NCI-H146 (cell line): ENCODE measurements at places on chromosomes 2 and 18.
A peak's percentile ranks its signal among the peaks of the same experiment; 100 is the strongest.

- no peak for DNase-seq
Measured at GRCh38 chr2:118978064-118978463, 36.1 kb downstream of the MARCO start.

DNA sequence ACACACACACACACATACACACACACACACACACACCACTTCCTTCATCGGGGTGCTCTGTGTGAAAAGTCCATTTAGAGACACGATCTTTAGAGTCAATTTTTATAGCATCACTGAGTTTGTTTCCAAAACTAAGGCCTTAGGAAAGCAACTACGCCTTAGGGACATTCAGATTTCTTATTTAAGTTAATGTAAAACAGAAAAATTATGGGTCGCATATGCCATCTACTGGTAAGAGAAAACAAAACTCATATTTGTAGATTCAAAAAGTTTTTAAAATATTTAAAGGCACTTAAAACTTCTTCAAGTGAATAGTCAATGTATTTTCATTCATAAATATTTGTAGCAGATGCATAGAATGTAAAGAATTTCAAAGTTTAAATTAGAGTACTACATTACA, 166.2 kb downstream of the ATAD2B start:
- DNase-seq, result peak; percentile 8

GRCh38 chr2:157443090-157443489, 799 bp downstream of the CYTIP start:
- no peak for DNase-seq

DNA sequence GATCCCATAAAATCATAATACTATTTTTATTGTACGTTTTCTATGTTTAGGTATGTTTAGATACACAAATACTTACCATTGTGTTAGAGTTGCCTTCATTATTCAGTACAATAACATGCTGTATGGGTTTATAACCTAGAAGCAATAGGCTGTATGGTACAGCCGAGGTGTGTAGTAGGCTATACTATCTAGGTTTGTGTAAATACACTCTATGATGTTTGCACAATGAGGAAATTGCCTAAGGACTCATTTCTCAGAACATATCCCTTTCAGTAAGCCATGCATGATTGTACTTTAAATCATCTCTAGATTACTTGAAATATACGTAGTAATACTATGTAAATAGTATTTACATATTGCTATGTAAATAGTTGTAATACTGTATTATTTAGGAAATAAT, 156.7 kb downstream of the CDCA7 start:
- no peak for DNase-seq

- DNase-seq, result no peak
Measured at GRCh38 chr2:11131166-11131920, 23.9 kb upstream of the SLC66A3 start.

GRCh38 chr18:64115881-64116280, 33.0 kb downstream of the LINC00305 start:
- no peak for DNase-seq

DNA sequence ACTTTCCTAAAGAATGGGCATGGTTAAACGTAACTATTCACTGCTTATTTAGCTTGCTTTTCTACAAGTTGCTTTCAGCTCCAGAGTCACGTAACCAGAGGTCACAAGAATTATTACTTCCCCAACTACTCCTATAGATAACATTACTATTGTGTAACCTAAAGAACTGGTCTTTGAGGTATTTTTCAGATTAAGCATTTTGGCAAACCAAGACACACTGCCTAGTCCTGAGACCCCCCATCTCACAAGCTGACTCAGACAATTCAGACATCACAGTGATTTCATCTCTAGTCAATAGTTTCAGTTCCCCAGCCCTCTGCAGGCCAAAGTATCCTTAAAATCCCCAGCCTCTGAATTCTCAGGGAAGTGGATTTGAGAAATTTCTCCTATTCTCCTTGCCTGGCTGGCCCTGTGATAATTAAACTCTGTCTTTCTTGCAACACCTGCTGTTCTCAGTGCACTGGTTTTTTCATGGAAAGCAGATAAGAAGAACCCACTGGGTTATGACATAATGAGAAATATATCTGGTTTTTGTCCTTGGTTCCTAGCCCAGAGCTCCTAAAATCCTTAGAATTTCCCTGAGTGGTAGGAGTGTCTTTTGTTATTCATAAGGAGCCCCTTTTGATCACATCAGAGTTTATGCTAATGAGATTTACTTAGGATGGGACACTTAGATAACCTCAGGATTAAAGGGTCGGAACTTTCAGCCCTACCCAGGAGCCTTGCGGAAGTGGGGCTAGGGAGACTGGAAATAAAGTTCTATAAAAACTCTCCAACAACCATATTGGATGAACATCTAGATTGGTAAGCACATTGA, 1310.8 kb upstream of the CHAC2 start:
- DNase-seq, result no peak

GRCh38 chr18:2997429-2997828, 15.5 kb downstream of the LPIN2 start:
- no peak for DNase-seq

- no peak for DNase-seq
Measured at GRCh38 chr2:149420053-149420963, 89.9 kb downstream of the LYPD6 start.

DNA sequence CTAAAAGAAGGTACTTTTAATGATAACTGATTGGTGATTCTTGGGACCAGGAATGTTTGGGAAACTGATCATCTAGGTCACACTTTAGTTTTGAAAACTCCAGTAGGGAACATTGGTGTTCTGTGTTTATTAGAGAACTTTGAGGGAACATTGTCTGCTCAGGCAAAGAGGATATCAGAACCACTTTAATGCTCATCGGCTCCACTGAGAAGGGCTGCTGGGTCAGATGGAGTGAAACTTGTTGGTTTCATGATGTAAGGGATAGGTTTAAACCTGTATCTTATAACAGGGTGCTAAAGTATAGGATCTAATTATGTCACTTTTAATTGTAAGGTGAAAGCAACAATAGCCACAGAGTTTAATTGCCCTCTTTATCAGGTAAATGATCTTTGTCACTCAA, 14.2 kb upstream of the POLI start:
- peak; percentile 28 for DNase-seq

GRCh38 chr2:20627712-20628380, 23.1 kb downstream of the HS1BP3 start:
- DNase-seq, result no peak

DNA sequence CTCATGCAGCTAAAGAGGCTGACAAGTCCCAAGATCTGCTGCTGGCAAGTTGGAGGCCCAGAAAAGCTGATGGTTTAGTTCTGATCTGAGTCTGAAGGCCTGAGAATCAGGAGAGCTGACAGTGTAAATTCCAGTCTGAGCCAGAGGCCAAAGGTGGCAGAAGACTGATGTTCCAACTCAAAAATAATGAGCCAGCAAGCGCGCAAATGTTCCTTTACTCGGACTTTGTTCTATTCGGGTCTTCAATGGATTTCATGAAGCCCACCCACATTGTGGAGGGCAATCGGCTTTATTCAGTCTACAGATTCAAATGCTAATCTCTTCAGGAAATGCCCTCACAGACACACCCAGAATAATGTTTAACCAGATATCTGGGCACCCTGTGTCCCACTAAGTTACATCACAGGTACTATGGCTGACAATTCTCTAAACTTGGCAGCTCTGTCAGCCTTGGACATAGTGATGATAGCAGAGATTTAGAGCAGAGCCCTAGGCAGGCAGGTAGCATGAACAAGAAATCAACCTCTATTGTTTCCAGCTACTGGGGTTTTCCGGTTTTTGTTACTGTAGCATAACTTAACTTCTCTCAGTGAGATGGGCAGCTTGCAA, 318.5 kb downstream of the HRH4 start:
- no peak for DNase-seq

DNA sequence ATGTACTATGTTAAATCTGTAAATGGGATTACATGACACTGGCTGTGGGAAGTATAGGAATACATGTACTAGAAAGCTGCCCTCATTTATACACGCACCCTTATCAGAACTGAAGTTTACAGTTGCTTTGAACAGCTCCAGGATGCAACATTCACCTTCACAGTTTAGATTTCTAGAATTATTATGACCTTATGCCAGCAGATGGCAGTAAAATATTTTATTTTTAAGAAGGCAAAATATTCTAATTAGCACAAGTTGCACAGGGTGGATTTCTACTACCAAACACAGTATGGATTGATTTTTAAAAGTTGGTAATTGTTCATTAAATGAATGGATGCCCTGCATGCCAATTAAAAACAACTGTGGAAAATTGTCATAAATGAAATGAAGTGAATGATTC, 670.4 kb downstream of the KCNJ3 start:
- DNase-seq, result peak; percentile 7

DNA sequence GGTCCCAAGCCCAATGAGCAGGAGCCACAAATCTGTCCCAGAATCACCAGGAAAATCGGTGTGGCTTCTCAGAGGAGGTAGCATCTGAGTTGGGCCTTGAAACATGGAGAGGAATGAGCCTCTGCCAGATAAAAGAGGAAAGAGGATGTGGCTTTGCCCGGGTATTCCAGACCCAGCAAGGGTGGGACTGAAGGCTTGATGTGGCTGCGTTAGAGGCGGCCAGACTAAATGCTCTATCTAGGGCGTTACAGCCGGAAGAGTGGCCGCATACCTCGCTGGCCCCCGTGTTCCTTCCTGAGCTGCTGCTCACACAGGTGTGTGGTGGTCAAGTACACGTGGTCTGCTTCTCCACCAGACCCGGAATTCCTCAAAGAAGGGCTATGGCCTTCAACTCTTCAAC, 33.9 kb upstream of the POMC start:
- no peak for DNase-seq

DNA sequence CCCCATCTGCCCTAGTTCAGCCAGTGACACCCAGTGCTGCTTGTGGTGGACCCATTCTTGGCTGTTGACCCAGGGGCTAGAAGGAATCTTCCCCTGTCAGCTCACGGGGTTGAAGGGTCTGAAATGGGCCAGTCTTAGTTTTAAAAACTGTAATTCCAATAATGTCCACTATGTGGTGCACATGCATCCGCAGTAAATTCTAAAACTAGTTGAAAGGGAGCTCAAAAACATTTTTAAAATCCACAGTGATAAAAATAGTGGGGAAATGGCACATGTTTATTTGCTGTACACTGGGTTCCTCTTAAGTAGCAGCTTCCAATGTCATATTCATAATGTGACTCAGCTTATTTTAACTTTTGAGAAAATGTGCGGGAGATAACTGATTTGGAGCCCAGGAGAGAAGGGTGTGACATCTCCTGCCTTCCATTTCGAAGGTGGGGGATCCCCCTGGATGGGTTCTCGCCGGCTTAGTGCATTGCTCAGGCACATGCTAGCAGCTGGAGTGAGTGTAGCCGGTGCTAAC, 32.8 kb downstream of the GRHL1 start:
- peak; percentile 18 for DNase-seq

GRCh38 chr2:76464310-76464709, 753.6 kb upstream of the GCFC2 start:
- peak; percentile 8 for DNase-seq

- peak; percentile 77 for DNase-seq
Measured at GRCh38 chr2:234980451-234981187, 28.8 kb downstream of the SH3BP4 start.

DNA sequence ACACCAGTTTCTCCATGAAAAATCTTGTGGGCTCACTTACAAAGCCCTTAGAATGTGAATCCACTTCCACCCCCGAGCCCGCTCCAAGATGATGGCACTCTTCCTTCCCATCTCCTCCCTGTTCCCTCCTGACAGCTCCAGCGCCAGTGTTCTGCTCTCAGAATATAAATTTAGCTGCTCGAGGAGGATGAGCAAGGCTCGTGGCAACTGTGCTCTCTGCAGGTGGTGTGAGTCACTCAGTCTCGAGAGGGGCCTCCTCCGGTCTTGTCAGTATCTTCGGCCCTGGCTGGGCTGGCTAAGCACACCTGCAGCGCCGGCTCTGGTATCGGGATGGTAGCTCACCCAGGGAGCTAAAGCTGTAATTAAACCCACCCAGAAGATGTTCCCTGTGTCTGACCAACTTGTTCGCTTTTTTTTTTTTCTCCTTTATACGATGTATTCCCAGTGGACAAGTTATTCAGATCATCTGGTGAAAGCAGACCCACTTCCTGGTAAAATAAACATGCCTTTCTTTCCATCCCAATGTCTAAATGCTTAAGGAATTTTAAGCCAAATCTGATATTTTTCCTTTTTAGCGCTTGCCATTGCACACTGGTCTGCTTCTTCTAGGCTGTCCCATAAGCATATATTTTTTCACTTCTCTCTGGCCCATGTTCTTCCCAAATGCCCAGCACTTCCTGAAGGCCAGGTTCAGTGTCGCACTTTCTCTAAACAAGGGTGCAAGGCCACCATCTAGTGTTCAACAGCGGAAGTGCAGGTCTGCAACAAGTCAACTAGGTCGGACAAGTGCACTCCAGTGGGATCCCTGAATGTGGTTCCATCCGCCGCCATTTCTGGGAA, 31.4 kb upstream of the YPEL5 start:
- peak; percentile 59 for DNase-seq

DNA sequence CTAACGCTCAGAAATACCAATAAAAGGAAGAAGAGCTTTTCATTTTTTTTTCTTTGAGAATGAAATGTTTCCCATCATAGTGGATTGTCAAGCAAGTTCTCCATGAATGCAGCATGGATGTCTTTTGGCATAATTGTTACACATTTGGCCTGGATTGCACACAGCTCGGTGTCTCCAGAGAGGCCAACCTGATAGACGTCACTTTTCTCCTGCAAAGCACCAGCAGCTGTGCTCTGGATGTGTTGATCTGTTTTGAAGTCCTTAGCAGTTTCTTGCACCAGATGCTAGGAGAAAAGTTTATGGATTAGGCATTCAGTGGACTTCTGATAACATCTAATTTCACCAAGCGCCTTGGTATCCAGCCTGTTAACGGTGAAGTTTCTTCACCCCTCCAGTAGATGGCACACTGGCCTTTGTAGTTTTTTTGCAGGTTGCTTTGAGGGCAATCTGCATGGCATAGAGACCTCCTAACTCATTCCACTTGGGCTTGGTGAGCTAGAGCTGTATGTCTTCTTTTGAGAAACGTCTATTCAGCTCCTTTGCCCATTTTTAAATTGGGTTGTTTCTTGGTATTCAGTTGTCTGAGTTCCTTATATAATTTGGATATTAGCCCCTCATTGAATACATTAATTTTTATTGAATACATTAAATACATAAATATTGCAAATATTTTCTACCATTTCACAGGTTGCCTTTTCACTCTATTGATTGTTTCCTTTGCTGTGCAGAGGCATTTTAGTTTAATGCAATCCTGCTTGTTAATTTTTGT, 59.7 kb downstream of the PTH2R start:
- peak; percentile 30 for DNase-seq
